Ovary (tissue), 10 donors: ENCODE measurements at places on chromosomes 7 and 10.
A peak's percentile ranks its signal among the peaks of the same experiment; 100 is the strongest.

GRCh38 chr7:133344275-133344674 lies 91.4 kb downstream of the EXOC4 start:
- H3K27ac ChIP-seq = no peak overlapping the region
- no peak overlapping the region for H3K4me3 ChIP-seq
- no peak for DNase-seq
- H3K4me1 ChIP-seq = no peaks in the 10 kb centered on the region

DNA sequence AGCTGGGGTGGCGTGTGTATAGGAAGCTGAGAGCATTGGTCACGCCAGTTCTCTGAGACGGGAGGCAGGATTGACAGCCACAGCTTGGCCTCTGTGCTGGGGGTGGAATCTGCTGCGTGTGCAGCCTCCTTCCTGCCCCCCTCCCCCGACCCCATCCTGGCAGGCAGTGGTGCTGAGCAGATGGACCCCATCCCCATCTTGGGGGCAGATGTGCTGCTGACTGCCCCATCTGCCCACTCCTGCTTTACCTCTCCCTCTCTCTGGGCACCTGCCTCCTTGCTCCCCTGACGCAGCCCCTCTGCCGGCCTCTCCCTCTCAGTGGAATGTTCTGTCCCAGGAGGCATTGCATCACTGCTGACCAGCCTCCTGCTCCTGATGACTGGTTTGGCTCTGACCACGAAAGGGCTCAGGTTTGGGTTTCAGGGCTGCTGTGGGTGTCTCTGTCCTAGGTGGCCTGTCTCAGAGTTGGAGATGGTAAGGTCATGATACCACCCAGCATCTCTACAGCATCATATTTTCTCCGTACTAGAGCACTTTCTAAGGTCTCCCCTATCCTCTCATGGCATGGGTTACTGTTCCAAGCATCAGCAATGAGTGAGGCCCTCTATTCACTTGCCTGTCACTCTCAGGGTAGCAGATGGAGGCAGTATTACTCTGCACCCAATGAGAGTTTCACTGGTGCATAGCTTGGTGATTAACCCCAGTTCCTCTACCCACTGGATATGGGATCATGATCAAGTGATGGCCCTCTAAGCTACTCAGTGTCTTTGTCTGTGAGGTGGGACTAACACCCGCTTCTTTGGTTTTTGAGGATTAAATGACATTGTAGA lies 81.9 kb downstream of the RBM20 start:
- H3K36me3 ChIP-seq = no peaks in the 10 kb centered on the region
- no peak overlapping the region for H3K4me3 ChIP-seq
- no peak for DNase-seq
- peaks cover 2% of the 10 kb centered on the region for H3K4me1 ChIP-seq

DNA sequence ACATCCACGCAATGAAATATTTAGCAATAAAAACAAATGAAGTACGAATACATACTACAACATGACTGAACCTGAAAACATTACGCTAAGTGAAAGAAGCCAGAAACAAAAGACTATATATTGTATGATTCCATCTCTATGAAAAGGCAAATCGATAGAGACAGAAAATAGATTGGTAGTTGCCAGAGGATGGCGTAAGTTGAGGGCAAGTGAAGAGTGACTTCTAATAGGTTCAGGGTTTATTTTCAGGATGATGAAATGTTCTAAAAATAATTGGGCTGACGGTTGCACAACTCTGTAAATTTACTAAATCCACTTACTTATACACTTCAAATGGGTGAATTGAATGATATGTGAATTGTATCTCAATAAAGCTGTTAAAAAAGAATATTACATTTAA lies 39.5 kb upstream of the TECTB start:
- no peaks in the 10 kb centered on the region for H3K4me1 ChIP-seq
- H3K36me3 ChIP-seq = no peaks in the 10 kb centered on the region
- H3K27me3 ChIP-seq = no peaks in the 10 kb centered on the region

GRCh38 chr10:96417441-96417840 lies 58.6 kb upstream of the OPALIN start:
- H3K27me3 ChIP-seq = no peaks in the 10 kb centered on the region
- peaks cover 9% of the 10 kb centered on the region for H3K4me1 ChIP-seq
- no peaks in the 10 kb centered on the region for H3K36me3 ChIP-seq
- no peak overlapping the region for H3K4me3 ChIP-seq
- no peak for DNase-seq

DNA sequence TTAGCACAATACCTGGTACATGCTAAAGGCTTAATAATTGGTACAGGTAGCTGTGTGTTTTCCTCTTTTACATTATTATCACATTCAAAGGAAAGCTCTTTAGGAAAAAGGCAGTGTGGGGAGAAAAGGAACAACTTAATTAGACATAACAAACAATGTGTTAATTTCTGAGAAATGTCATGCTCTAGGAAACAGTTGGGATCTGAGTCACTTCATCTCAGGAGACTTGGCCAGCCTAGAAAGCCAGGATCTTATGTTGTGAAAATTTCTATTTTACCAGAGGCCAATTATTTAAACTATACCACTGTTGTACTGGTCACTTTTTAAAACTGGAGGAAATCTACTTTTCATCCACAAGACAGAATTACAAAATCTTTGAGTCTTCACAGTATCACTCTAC lies 39.6 kb downstream of the ARMH3 start:
- DNase-seq = no peak
- no peak overlapping the region for H3K4me3 ChIP-seq
- H3K36me3 ChIP-seq = no peaks in the 10 kb centered on the region

- peaks cover 34% of the 10 kb centered on the region for H3K4me1 ChIP-seq
- peak overlapping the region; percentile 92 for H3K27ac ChIP-seq
- peak overlapping the region; percentile 24 for H3K4me3 ChIP-seq
- H3K27me3 ChIP-seq = no peaks in the 10 kb centered on the region
- DNase-seq = peak; percentile 60
Measured at GRCh38 chr10:96673318-96674099, 46.8 kb downstream of the PIK3AP1 start.

GRCh38 chr10:59361663-59362143 lies 646 bp downstream of the FAM13C start:
- peak overlapping the region; percentile 64 for H3K4me3 ChIP-seq
- H3K36me3 ChIP-seq = no peaks in the 10 kb centered on the region
- no peaks in the 10 kb centered on the region for H3K27me3 ChIP-seq
- no peak overlapping the region for H3K27ac ChIP-seq
- DNase-seq = no peak

DNA sequence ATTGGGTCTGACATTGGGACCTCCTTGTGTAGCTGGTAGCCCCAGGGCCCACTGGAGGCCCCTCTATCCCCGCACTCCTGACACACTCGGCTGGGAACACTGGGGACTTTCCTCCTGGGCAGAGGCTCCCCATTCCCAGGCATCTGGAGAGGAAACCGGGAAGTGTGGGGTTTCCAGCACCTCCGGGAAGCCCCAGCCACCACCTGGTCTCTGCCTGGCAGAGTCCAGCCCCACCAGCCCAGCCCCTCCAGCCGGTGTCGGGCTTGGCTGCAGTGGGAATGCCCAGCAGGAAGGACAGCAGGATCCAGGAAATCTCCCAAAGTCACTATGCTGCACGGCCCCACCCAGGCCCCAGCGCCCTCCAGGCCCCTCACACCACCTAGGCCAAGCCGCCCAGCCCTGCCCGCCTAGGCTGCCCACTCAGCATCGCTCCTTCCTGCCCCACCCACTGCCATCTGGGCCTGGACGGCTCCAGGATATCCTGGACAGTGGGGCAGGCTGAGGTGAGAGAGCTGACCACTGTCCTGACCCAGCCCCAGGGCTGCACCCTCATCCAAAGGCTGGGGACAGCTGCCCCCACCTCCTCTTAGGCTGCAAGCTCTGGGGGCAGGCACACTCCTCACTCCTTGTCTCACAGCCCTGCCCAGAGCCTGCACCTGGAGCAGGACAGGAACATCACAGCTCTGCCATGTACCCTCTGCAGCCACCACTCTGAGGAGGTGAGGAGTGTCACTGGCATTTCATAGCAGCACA lies 11.8 kb downstream of the RASGEF1A start:
- H3K36me3 ChIP-seq = no peaks in the 10 kb centered on the region
- DNase-seq = no peak
- no peaks in the 10 kb centered on the region for H3K4me1 ChIP-seq
- H3K27me3 ChIP-seq = no peaks in the 10 kb centered on the region
